ENCODE measurements at places on chromosomes 4 and X. TPM values are rescaled to one million over a fixed set of nuclear protein-coding genes. Genes with fewer than 3 reads are reported as not detected.

GRCh38 chr4:157303471-157303960, 83.0 kb downstream of the GRIA2 start:
- DNase-seq = no peak

The SLC16A2 gene
- polyA plus RNA-seq = not detected

The TKTL2 gene
- 0.16 TPM for polyA plus RNA-seq

GRCh38 chr4:150986085-150986484, 29.0 kb downstream of the LRBA start:
- no peak for DNase-seq

- DNase-seq = no peak
Observed at GRCh38 chr4:52748432-52748831, 2.8 kb downstream of the ERVMER34-1 start.

GRCh38 chr4:8558080-8558960, 21.9 kb upstream of the GPR78 start:
- DNase-seq = no peak

DNA sequence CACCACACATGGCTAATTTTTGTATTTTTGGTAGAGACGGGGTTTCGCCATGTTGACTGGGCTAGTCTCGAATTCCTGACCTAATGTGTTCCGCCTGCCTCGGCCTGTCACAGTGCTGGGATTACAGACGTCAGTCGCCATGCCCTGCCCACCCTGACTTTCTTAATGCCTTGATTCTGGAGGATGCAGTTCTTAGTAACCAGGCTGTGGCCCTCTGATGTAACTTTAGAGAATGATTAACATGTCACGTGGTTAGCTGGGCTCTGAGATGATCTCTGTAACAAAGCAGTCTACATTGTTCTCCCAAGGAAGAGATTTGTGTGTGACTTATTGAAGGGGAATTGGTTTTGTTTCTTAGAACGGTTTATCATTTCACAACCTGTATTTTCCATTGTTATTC, 30.6 kb downstream of the ANK2 start:
- no peak for DNase-seq

GRCh38 chrX:25287521-25287920, 271.8 kb upstream of the ARX start:
- DNase-seq = no peak

The IL2 gene
- not detected for polyA plus RNA-seq

The CDS1 gene
- not detected for polyA plus RNA-seq

The MAMLD1 gene
- polyA plus RNA-seq = 1.0 TPM

DNA sequence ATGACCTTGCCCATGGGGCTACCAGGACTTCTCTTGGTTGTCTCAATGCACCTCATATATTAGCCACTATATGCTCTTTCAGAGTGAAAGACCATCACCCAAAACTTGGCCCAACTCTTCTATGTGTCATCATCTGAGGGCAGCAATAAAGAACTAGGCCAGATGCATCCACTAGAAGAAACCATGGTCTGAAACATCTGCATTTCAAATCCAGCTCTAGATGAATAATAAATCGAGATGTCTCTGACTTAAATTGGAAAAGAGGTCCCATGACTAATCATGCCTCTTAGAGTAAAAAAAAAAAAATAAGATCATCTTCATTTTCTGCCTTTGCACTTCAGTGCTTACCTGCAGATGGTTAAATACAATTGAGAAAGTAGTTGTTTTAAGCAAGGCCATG, 397.6 kb upstream of the PITX2 start:
- no peak for DNase-seq

The MAGIX gene
- 0.35 TPM for polyA plus RNA-seq

DNA sequence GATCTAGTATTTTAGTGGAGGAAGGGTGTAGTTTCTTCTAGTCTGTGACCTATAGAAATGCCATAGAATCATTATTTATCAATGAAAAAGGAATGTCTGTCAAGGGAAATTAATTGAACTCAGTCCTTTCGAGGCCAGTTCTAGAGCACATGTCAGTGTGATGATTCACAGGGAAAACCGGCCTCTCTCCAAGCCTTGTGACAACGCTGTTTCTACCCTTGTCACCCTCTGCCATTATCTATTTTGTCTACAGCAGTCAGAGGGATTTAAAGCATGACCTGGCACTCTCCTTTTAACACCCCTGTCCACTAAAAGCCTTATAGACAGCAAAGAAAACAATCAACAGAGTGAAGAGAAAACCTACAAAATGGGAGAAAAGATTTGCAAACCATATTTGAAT, 119.8 kb downstream of the DRD5 start:
- no peak for DNase-seq

The BEND2 gene
- 0.32 TPM for polyA plus RNA-seq

DNA sequence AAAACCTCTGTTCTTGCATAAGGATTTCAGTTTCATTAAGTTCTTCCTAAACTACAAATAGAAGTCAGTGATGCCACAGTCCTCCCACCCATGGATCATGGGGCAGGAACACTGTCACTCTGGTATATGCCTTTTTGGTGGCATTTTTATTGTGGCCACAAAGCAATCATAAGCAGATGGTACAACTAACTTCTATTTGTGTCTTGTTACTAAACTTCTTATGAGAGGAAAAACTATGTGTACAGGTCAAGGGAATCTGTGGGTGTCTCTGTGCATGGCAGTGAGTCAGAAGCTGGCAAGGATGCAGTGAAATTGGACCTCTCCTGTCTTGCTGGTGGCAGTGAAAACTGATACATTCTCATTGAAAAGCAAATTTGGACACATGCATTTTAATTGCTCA, 245.0 kb upstream of the GPC4 start:
- DNase-seq = no peak

- DNase-seq = no peak
Observed at GRCh38 chrX:137166591-137166990, 132.8 kb upstream of the GPR101 start.

Measured in naive B cell (primary cell).